NCI-H187 treated with DMSO at 0.1 percent for 48 hours (cell line): ENCODE measurements at places on chromosomes 2 and 18.

- no peak for DNase-seq
Measured at GRCh38 chr2:55051026-55051866, 995 bp upstream of the RTN4 start.

GRCh38 chr18:58454406-58455061 is 174.4 kb downstream of the ALPK2 start:
- no peak for DNase-seq

DNA sequence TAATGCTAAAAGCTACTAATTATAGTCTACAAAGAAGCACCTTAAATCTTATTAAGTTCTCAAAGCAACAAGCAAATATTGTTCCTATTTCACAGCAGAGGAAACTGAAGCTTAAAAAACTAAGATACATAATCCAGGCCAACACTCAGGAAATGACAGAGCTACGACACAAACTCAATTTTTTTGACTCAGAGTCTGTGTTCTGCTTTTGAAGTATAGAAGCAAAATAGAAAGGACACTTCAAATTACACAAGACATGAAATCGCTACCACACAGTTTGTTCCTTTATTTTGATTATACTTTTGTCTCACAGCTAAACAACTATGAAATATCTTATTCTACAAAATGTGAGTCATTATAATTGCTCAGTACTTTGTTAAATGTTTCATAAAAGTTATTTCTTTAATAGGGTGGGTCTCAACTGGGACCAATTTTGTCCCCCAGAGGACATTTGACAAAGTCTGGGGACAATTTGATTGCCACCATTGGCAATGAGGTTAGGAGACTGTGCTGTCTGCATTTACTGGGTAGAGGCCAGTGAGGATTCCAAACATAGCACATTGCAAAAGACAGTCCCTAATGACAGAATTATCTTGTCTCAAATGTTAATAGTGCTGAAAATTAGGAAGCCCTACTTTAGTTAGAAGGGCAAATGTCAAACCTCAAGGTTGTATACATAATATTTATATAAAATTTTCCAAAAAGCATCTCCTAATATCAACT is 101.5 kb upstream of the GRB14 start:
- DNase-seq = no peak

GRCh38 chr2:175366815-175367214 is 185.3 kb upstream of the ATP5MC3 start:
- peak; percentile 2 for DNase-seq

GRCh38 chr2:62038975-62039771 is 133.7 kb downstream of the COMMD1 start:
- DNase-seq = no peak

DNA sequence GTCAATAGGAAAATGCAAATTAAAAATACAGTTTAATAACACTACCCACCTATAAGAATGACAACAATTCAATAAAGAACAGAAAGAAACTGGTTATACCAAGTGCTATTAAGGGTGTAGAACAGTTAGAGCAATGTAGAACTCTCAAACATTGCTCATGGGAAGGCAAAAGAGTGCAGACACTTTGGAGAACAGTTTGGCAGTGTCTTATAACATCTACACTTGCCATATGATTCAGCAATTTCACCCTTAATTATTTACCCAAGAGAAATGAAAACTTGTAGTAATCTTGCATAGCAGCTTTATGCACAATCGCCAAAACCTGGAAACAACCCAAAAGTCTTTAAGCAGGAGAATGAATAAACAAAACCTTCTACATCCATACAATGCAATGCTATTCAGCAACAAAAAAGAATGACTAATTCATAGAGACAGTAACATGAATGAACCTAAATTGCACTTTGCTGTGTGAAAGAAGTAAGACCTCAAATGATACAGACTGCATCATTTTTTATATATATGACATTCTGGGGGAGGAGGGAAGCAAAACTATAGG is 455.2 kb downstream of the THSD7B start:
- DNase-seq = no peak

GRCh38 chr18:26477828-26478466 is 70.4 kb downstream of the KCTD1 start:
- no peak for DNase-seq

DNA sequence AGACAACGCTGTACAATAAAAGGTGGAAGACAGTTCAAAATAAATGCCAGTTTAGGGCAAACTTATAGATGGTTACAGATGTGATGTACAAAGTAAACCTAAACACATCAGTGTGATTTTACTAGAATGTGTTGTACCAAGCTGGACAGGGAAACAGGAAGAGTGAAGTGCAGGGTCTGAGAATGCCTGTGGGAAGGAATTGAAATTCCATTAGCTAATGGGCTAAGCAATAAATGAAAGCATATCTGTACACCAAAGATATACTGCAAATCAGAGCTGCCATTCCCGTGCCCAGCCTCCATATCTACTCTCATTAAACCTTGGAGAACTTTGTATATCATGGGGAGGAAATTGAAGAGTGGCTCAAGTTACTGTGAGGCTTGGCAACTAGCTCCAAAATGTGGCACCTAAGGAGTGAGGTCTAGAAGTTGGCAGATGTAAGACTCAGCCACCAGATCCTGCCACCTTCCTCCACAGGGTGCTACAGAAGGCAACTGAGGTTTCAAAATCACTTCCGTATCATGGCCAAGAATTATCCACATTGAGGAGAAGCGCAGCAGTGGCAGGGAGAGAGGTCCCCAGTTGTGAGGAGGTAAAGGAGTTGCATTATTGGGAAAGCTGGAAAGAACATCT is 277.8 kb downstream of the TCF4 start:
- DNase-seq = no peak

DNA sequence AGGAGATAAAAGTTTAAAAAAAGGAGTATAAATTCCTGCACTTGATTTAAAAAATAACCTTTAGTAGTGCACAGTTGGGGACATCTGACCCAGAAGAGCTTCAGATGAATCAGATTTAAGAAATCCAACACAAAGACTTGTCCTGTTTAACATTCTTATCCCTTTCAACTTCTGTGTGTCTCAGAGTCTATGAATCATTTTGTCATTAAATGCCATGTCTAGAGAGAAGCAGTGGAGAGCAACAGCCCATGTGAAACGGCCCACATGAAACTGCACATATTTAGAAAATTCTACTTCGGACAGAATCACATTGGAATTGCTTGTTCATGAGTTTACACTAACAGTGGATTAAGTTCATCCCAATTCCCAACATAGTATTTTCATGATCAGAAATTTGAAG is 278.6 kb downstream of the SLC8A1 start:
- DNase-seq = no peak
